ENCODE measurements at places on chromosomes 12 and 14.

DNA sequence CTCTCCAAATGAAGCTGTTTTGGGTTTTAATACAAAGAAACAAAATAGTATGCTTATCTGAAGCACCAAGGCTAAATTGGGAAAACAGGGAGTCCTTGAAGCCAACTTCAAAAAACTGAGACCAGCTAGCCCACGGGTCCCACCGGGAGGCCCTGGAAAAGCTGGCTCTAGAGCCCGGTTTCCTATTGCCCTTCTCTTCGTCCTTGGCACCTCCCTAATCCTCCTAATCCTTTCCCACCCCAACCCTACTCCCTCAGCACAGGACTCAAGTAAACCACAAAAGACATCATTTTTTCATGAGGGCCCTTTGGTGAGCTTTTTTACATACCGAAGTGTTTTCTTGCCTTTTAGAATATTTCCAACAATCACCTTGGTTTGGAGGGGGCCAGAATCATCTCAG, 11.3 kb downstream of the LRRC74A start:
- no peak for DNase-seq

GRCh38 chr14:47065326-47065725, 413.7 kb upstream of the RPL10L start:
- no peak for DNase-seq

- DNase-seq, result no peak
Observed at GRCh38 chr14:101233021-101233366, 328.3 kb upstream of the DIO3 start.

GRCh38 chr12:52032446-52032803, 18.8 kb upstream of the NR4A1 start:
- DNase-seq, result no peak

GRCh38 chr14:99237288-99237687, 34.7 kb downstream of the BCL11B start:
- DNase-seq, result no peak

GRCh38 chr14:75167325-75167724, 9.1 kb downstream of the TMED10 start:
- DNase-seq, result no peak

DNA sequence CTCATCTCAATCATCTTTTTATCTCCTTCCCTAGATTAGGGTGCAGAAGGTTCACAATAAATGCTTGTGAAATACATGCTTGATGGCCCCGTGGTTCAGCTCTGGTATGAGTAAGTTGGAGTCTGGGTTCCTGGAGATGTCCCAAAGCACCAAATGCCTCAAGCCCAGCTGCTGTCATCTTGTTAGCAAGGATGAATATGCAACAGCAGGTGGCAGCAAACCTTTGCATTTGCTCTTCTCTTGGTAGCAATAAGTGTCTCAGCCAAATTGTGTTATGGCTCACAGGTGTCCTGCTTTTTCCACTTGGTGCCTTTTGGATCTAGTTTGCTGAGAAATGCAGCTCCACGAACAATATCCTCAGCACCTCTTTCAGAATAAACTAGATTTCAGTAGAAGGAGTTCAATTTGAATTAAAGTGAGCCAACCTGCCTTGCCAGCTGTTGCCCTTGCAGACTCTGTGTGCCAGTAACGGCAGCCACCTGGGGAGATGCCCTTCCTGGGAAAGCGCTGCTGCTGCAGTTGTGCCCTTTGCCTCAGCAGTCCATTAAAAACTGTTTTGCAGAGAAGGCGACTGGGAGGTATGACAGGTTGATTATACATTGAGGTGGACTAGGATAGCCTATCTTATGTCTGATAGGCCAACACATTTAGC, 417.3 kb downstream of the SNAPC1 start:
- no peak for DNase-seq

GRCh38 chr12:33245434-33245833, 194.2 kb downstream of the SYT10 start:
- DNase-seq, result no peak

DNA sequence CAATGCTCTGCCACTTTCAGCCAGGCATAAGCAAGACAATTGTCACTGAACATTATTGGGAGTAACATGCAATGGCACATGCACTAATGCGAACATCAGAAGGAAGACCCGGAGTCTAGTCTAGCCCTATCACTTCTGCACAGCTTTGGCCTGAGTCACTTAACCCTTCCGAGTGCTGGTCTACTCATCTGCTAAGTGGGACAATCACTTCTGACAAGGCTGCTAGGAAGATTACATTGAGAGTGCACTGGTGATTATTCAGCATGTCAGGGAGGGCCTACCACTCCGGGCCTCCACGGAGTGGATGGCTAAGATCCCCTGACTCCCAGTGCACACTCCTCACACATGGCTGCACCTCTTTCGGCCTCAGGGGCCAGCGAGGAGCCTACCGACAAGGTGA, 240.9 kb downstream of the DPF3 start:
- DNase-seq, result no peak

DNA sequence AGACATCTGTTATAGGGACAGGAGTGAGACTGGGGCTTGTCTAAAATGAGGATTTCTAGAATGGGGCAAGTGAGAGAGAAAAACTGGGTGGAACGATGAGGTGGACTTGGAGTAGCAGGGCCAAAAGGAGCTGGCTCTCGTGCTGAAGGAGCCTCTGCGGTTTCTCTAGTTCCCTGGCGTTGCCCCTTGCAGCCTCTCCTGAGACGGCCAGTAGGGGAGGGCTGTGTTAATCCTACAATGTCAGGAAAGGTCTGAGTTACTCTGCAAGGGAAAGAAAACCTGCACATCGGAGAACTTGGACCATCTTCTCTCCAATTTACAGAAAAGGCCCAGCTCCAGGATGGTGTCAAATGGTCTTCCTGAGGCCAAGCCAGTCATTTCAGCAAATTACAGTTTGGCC, 963.8 kb upstream of the FLRT2 start:
- no peak for DNase-seq

- DNase-seq, result no peak
Observed at GRCh38 chr12:1425396-1425729, 169.0 kb downstream of the FBXL14 start.

GRCh38 chr12:49863946-49864797, 21.3 kb upstream of the BCDIN3D start:
- no peak for DNase-seq

- no peak for DNase-seq
Observed at GRCh38 chr12:108811411-108812180, 45.8 kb downstream of the SSH1 start.

GRCh38 chr12:124309231-124309630, 14.3 kb downstream of the RFLNA start:
- DNase-seq, result no peak

DNA sequence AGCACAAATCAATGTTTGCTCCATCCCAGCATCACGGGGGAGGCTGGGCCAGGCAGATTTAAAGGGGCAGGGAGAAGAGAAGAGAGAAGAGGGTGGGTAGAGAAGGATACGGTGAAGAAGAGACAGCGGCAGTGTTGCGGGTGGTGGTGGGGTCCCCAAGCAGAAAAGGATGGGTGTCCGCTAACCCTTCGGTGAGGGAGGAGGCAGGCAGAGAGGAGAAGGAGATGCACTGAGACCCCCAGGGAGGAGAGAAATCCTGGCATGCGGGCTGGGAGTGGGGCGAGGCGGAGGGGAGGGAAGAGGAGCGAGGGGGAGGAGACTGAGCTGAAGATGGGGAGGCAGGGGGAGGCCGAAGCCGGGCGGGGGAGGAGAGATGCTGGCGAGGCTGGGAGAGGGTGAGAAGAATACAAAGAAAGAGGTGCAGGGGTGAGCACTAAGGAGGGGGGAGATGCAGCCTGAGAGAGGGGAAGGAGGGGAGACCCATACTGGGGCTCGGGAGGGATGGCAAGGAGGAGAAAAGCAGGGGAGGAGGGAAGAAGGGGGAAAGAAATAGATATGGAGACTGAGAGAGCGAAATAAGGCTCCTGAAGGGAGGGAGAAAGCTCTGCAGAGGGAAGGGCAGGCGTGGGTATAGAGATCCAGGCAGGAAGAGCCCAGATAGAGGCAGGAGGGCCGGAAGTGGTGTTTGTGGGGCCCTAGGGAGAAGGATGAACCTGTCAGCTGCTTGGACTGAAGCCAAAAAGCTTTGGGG, at the start of gene JPH4:
Gene JPH4 (minus strand): TSS at position 231 of the 751 bp plus-strand sequence. CDS start 1,337 bp downstream, outside the sequence.
- no peak for DNase-seq

DNA sequence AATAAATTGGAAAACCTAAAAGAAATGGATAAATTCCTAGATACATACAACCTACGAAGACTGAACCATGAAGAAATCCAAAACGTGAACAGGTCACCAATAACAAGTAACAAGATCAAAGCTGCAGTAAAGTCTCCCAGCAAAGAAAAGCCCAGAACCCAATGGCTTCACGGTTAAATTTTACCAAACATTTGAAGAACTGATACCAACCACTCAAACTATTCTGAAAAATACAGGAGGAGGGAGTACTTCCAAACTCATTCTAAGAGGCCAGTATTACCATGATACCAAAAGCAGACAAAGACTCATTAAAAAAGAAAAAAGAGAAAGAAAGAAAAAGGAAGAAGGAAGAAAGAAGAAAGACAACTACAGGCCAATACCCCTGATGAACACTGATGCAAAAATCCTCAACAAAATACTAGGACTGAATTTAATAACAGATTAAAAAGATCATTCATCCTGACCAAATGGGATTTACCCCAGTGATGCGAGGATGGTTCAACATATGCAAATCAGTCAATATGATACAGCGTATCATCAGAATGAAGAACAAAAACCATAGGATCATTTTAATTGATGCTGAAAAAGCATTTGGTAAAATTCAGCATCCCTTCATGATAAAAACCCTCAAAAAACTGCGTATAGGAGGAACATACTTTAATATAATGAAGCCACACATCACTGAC, 26.9 kb upstream of the CCDC88C start:
- no peak for DNase-seq

DNA sequence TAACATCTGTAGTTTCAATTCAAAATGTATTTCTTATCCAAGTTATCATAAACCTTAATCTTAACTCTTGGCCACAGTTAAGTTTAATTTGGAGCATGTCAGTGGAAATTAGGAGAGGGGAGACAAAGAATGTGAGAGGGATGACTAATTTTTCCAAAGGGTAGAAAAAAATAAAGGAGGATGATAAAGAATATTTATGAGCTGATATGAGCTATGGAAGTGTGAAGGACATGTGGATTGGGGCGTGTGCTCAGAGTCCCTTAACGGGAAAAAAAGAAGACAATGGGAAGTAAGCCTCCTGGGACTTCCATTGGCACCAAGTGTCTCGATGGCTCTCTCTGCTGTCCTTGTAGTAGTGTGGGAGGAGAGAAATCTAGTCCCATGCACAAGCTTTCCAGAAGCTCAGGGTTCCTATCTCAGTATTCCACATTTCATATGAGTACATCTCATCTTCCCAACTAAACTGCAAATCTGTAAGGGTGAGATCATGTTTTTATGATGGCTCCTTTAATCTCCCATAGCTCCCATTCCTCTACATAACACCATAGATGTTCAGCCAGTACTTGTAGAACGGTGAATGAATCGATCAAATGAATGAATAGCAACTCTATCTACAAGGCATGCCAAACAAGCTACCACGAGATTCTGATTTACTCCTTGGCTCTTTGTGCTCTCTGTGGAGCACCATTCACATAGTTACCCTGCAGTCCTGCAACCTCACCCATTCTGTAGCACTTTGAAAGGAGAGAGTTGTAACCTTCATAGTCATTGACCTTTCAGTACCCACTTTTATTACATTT, 27.4 kb downstream of the BCL2L14 start:
- no peak for DNase-seq

- no peak for DNase-seq
Observed at GRCh38 chr12:2490831-2491230, 303.9 kb upstream of the FKBP4 start.

GRCh38 chr12:78128211-78128610, 297.5 kb downstream of the NAV3 start:
- DNase-seq, result no peak
